ENCODE measurements at places on chromosomes 11 and 22.
A peak's percentile ranks its signal among the peaks of the same experiment; 100 is the strongest.

DNA sequence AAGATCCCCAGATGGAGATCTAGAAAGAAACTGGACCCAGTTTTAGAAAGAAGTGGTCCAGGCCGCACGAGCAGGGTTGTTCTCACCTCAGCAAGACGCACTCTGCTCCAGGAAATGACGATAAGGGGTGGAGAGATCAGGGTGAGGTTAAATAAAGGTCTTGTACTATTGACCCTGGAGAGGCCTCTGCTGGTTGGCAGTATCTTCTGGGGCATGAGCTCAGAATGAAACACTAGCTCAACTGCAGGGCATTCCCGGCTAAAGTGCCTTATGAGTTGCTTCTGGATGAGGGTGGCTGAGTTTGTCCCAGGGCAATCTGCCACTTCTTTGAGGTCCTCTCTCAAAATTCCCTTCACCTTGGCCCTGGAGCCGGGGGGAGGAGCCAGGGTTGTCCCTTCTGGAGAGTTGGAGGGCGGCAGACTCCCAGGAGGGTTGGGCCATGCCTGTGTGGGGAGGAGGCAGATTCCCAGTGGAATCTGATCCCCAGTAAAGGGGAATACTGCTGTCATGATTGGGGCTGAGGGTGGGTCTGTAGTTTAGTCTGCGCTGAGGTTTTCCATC lies 10.9 kb downstream of the USP2 start:
- DNase-seq, result no peak

GRCh38 chr22:45997077-45997776 lies 20.3 kb upstream of the WNT7B start:
- DNase-seq, result peak; percentile 74

DNA sequence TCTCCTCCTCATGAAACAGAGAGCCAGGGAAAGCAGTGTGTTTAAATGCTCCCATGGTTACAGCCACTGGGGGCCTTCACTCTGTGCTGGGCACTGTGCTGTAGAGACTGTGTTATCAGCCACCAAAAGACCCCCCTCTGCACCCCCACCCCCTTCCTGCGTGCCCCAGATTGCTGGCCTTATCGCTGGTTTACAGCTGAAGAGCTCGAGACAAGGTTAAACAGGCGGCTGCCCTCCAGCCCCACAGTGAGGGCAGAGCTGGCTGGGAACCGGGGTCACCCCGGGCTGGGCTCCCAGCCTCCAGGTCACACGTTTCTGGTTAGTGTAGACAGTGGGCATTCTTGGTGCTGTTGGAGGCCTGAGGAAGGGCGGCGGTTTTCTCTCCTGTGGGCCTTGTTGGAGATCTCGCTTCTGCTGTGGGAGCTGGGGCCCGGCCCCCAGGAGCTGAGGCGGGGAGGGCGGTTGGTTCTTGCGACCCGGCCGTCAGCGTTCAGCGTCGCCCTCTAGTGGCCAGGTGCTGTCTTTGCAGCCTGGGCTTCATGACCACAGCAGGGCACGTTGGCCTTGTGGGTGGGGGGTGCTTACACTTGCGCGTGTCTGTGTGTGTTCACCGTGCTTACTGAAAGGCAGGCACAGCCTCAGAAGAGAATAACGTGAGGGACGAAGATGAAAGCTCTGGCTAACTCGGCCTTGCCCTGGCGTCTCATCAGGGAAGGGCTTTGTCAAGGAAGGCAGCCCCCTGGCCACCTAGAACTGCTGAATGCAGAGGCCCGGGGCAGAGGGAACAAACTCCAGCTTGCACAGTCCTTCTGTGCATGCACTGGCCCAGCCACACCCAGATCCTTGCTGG lies 40.8 kb downstream of the TBC1D22A start:
- peak; percentile 85 for DNase-seq

- no peak for DNase-seq
Observed at GRCh38 chr11:45876401-45876800, 9.1 kb upstream of the MAPK8IP1 start.

DNA sequence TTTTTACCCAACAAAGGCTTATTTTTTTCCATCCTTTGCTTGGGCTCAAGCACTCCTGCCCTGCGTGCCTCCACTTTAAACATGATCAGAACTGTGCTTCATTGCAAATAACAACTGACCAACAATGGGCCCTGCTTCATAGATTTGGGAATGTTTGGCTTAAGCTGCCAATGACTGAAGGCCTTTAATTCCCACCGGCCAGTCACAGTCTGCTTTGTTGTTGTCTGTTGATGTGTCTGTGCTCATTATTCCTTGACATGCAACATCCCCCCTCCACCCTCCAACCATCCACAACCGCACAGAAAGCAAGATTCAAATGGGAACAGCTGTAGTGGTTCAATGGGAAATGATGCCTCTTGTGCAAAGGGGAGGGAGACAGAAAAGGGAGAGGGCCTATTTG lies 23.0 kb downstream of the PAX6 start:
- DNase-seq, result no peak

DNA sequence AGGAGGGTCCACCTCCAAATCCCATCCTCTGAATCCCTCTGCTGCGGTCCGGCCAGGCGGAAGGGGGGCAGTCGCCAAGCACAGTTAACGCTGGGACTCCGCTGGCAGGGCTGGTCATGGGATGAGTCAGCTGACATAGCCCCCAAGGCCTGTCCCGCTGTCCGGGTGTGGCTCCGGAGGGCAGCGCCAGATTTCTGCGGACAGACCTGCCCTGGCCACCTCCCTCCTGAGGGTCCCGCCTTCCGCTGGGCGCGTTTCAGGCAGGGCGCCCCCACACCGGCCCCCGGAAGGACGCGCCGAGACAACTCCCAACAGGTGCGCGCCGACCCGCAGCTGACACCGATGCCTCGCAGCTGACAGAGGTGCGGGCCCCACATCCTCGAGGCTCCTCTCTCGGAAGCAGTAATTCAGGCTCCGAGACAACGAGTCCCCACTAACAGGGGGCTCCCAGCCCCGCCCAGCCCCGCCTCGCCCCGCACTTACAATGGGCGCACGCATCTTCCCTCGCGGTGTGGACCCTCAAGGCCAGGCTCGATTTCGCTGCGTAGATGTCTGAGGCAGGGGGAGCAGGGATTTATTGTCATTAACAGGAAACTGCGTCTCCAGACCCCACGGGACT lies 607 bp downstream of the PLAAT3 start:
- peak; percentile 68 for DNase-seq
